Stimulated activated CD8-positive, alpha-beta memory T cell treated with anti-CD3 and anti-CD28 coated beads, Interleukin-7, amount 100 ng/mL, for 24 hours (primary cell): ENCODE measurements at places on chromosomes 2 and 18.

DNA sequence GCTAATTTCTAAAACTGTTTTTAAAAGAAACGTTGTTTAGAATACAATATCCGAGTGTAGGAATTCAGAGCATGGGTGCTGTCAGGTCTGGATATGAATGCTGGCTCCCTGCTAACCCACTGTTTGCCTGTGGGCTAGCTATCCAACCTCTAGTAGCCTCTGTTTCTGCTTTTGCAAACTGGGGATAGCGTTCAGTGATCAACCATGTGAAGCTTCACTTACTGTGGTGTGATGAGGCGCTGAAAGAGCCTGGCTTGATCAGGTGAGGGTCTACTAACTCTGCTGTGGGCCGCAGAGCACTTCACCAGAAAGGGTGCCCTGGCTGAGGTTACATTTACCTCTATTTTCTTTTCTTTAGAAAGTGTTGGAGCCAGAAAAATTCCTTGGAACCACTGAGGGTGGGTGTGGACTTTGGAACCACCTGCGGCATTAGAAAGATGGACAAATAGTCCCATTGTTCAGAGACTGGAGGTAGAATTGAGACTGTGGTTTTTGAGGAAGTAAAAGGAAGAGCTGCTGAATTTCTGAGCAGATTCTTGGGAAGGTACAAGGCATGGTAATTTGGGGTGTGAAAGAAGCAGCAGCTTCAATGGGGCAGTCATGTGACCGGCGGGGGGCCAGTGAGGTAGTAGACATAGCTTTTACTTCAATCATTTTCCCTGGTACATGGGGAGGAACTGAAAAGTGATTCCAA, 96.3 kb upstream of the CD302 start:
- no peak for DNase-seq

- no peak for DNase-seq
These were observed 23.3 kb upstream of the CREB1 start for GRCh38 chr2:207506426-207506825.

GRCh38 chr18:12686100-12686499, 16.4 kb downstream of the CEP76 start:
- no peak for DNase-seq

DNA sequence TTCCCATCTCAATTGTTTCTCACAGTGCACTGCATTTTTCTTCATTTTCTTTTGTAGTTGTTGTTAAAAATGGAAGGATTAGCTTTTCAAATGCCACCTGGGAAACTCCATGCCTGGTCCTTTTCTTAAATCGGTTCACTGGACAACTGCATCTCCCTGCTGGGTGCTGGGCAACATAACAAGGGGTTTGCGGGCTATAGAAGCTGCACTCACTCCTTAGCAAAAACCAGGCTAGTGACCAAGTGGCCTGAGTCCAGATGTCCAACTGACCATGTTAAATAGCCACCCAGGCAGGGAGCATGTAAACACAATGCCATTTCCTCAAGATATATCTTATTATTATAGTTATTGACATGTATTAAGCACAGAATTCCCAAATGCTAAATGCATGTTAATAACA, 264.9 kb downstream of the ICOS start:
- DNase-seq, result no peak

DNA sequence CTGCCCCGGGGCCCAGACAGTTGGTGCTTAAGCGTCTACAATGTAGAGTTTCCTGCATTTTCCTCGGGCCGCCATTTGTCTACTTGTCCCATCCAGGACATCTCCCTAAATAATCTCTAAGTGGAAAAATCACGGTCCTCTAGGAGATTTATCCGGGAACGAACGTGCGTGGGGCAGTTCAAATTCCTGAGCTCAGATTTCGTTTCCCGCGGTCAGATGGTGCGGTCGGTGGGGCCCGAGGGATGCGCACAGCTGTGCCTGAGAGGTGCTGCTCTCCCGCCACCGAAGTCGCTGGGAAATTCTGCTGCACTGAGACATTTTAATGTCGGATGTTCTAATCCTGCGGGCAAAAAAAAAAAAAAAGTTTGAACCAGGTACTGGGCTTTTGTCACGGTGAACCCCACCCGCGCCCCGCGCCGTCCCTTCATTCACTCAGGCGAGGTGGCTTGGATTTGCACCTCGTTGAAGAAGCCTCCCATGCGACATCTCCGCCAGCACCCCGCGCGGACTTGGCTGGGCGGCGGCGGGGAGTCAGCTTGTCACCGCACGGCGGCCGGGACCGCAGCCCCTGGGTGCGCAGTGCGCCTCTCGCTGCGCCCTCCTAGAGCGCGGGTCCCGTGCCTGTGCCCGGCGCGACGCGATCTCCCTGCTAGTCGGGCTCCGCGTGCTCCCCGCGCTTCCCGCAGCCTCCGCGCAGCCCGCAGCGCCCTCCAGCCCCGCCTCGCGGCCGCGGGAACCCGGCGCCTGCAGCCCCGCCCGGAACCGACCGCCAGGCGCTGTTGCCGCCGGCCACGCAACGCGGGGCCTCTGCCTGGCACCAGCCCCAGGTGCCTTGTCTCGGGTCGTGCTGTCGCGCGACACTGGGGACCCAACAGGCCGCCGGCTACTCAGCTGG, 191.9 kb upstream of the TCF4 start:
- no peak for DNase-seq
